ENCODE measurements at places on chromosomes 3 and 15.
A peak's percentile ranks its signal among the peaks of the same experiment; 100 is the strongest.

GRCh38 chr3:147118611-147119010 lies 287.7 kb downstream of the ZIC4 start:
- no peak for DNase-seq

GRCh38 chr3:178083906-178084866 lies 452.1 kb upstream of the KCNMB2 start:
- peak; percentile 77 for DNase-seq

DNA sequence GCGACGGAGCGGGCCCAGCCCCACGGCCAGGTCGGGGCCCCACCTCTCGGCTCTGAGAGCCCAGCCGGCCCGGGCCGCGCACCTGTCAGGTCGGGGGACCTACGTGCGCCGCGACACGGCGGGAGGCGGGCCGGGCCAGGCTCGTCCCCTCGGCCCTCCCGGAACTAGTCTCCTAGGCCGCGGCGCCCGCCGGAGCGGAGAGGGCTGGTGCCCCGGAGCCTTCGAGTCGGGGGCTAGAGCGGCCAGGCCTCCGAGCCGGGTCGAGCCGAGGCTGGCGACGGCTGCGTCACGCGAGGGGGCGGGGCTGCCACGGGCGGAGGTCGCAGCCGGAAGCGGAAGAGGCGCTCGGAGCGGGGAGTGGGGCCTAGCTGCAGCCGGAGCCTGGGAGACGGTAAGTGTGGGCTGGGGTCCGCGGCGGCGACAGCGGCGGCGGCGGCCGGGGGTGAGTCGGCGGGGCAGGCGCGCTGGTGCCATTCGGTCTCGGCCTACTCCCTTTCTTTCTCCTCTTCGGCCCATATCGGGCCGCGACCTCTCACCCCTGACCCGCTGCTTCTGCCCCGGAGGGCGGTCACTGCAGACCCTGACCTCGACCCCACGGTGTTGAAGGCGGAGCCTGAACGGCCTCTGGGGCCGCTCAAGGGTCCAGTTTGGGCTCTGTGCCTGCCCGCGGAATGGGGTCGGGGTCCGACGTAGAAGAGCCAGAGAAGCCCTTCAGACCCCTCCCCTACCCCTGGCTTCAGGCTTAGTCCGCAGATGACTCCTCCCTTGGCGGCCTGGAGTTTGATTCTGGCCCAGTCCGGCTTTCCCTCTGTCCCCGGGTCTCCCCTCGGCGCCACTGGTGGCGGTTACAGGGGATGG lies at the start of gene CLK3:
Gene CLK3, plus strand, starts transcription at position 329 of the 858 bp plus-strand sequence. CDS start 3,361 bp downstream, outside the sequence.
- peak; percentile 98 for DNase-seq

DNA sequence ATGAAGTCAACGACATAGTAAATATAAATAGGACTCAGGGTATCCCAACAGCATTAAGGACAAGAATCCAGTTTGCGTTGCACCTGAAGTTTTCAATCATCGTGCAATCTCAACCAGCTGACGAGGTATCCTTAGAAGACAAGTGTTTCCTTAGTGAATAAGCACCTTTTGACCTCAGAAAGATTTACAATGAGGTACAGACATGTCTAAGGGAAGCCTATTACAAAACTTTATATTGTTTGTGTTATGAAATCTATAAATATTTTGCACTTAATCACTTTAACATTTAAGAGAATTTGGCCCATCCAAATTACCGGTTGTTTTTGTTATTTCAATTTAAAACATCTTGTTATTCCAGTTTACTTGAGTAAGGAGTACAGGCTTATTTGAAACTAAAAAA lies 64.9 kb upstream of the PRICKLE2 start:
- DNase-seq: no peak

- DNase-seq: no peak
Measured at GRCh38 chr15:42118650-42119445, 24.5 kb upstream of the PLA2G4D start.

- no peak for DNase-seq
Measured at GRCh38 chr3:182007441-182007840, 295.7 kb downstream of the SOX2 start.

DNA sequence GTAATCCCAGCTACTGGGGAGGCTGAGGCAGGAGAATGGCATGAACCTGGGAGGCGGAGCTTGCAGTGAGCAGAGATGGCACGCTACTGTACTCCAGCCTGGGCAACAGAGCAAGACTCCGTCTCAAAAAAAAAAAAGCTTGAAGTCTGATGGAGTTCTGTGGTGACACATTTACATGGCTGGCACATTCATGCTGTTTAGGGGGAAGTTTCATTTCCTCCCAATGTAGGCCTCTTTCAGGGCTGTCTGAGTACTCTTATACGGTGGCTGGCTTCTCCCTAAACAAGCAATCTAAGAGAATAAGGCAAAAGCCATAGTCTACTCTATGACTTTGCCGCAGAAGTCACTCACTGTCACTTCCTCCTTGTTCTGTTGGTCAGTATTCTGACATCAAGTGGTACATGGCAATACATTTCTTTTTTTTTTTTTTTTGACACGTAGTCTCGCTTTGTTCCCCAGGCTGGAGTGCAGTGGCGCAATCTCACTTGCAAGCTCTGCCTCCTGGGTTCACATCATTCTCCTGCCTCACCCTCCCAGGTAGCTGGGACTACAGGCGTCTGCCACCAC lies 41.2 kb downstream of the OIP5 start:
- DNase-seq: no peak

- DNase-seq: no peak
Measured at GRCh38 chr15:80350941-80351610, 53.1 kb upstream of the ARNT2 start.

DNA sequence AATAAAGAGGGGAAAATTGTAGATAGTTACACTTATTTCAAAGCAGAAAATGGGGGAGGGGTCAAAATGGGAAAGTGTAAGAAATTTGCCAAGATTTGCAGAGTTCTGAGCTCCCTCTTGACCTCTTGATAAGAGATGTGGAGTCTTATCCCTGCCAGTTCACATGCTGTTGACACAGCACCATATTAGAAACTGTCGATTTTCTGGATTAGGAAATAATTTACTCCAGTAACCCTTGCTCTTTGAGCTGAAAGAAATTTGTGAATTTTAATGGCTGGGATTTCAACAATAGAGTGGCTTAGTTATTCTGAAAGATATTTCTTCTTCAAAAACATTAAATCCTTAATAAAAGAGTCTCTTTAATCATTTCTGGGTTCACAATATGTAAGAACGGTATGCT lies 306.2 kb upstream of the CNTN4 start:
- DNase-seq: no peak

GRCh38 chr3:148863814-148864213 lies 1.3 kb upstream of the CPA3 start:
- no peak for DNase-seq

DNA sequence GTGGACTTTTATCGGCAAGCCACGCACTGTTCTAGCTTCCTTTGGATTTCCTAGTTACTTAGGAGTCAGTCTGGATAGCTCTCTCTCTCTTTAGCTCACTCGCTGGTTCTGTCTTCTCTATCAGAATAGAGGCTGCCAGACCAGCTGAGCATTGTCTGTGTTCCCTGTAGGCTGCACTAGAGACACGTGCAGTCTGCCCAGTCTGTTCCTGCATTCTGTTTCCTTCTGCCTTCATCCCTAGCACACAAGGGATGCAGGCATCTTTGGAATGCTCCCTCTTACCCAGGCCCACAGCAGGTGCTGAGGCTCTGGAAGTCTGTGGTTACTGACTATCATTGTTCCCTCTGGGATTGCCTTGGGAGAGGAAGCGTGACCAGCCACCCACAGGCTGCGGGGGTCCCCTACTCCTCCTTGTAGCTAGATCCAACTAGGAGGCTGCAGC lies 322.8 kb downstream of the ZNF621 start:
- no peak for DNase-seq

DNA sequence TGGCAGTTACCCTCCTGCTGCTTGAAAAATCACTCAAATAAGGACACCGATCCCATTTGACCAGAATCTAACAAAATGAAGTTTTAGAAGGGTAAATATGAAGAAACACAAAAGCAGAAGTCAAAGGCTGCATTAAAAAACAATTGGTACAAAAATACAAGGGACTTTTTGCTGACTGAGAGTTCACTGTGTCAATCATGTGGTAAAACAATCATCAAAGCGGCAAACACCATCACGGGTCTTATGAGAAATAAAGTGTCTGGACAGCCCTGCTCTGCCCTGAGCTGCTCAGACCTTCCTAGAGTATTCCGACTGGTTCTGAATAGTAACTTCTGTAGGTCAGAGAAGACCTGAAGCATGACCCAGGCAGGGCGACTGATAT lies 137.2 kb upstream of the RAD18 start:
- no peak for DNase-seq

- no peak for DNase-seq
Measured at GRCh38 chr15:29320420-29320819, 50.8 kb upstream of the NSMCE3 start.

GRCh38 chr3:171407759-171408158 lies 52.4 kb downstream of the TNIK start:
- no peak for DNase-seq

- peak; percentile 17 for DNase-seq
Measured at GRCh38 chr3:132211896-132212295, 105.3 kb upstream of the ACP3 start.

- no peak for DNase-seq
Measured at GRCh38 chr3:189626286-189626685, 4.9 kb upstream of the TP63 start.

DNA sequence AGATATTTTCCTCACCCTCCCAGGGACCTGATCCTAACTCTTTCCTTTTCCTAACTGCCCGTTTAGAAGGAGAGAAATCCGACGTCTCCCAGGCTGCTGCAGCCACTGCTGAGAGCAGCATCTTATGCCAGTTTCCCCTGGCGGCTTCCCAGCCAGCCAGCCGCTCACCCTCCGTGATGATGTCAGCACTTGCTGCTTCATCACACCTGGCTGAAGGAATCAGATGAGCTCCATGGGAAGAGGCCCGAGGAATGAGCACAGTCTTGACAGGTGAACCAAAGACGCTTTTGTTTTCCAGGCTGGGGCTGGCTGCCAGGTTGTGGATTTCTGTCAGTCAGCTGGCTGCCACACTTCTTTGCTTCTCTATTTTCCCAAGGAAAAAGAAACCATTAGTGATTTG lies 445.1 kb upstream of the RBMS3 start:
- no peak for DNase-seq

DNA sequence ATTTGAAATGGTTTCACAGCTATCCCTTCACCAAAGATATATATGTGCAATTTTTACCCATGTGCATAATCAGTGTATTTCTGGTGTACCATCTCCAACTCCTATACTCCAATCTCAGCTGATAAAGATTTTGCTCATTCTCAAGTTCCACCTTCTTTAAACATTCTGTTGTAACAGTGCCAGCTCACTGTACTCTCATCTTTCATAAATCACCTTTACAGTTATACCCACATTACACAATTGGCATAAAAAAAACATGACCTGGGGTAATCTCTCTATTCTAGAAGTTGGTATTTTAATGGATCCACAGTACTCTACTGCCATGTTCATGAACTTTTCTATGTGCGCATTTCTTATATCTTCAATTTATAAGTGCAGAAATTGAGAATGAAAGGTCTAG lies 339.9 kb upstream of the DPH6 start:
- DNase-seq: no peak

GRCh38 chr3:128847666-128848370 lies 31.6 kb upstream of the ACAD9 start:
- DNase-seq: no peak

- no peak for DNase-seq
Measured at GRCh38 chr3:72242326-72242725, 457.4 kb upstream of the PROK2 start.

DNA sequence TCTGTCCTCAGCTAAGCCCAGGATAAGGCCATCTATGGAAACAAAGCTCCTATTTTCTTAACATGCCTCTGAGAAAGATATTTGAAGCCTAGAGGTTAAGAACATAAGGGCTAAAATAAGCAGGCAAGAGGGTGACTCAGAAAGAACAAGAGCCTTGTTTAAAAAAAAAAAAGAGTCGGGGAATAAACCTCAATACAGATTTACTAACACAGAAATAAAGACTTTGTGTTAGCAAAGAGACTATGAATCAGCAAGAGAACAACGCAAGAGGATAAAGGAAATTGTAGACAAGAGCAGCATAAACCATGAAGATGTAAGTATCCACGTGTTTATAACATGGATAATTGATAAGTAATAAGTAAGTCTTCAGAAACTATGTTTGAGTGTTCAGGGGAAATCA lies 36.0 kb downstream of the RAB27A start:
- DNase-seq: no peak

DNA sequence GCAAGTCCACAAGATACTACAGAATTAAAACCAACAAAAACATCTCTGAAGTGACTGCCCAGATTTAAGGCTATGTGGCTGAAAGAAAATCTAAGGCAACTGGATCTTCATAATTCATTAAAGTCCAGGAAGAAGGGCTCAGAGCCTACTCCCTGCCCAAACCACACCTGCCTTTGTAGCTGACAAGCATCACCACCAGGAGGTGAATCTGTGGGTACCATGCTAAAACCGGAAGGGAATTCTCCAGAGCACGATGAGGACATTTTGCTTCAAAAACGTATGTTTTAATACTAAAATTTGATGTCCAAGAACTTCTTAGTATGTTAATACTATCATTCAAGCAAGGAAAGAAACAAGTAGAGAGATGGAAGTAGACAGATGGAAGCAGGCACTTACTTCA lies 495.9 kb upstream of the NECTIN3 start:
- DNase-seq: no peak

DNA sequence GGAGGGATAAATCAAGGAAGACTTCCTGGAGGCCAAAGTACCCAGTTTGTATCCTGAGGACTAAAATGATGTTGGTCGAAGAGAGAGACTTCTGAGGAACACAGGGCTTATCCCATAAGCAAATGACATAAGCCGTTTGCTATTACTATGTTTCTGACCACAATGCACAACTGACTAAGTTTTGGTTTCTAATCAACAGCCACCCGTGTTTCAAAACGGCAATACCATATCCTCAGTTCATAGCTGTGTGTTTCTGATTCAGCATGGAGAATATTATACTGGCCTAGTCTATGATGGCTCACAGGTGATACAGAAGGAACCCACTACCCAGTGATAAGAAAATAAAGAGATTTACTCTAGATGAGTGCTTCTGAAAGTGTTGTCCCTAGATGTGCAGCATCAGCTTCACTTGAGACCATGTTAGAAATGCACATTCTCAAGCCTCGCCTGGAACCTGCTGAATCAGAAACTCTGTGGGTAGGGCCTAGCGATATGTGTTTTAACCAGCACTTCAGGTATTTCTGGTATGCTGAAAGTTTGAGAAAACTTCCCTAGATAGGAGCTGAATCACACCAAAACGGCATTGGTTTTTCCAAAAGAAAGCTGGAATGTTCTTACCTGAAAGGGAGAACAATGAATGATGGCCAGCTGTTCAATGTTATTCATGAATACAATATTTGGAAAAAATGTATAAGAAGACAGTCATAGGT lies 639.7 kb upstream of the NR2F2 start:
- DNase-seq: no peak

Data from A673 (cell line).